GM13977 (cell line): ENCODE measurements at places on chromosomes 6 and 20.

GRCh38 chr20:33733654-33734576 lies 2.1 kb downstream of the ZNF341 start:
- no peak for DNase-seq

GRCh38 chr6:52363228-52363867 lies 1.4 kb downstream of the PAQR8 start:
- no peak for DNase-seq

DNA sequence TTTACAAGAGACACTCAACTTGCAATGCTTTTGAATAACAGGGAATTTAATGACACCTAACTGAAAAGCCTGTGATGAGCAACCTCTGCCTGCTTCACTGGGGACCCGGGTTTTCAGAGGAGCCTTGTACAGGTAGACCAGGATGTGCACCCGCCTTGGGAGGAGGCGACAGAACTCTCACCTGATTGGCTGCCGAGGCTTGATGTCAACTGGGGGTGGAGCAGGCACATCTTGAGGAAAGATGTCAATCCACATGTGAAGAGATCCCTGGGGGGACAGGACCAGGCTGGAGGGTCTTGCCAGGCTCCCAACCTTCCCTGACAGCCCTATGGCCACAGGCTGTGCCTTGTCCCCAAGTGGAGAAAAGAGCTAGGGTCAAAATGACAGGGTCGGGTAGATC lies 19.8 kb downstream of the ERGIC3 start:
- no peak for DNase-seq

- no peak for DNase-seq
Measured at GRCh38 chr6:15949982-15950381, 178.9 kb upstream of the MYLIP start.

- DNase-seq = no peak
Measured at GRCh38 chr6:7271205-7271534, 41.8 kb downstream of the SSR1 start.

- DNase-seq = no peak
Measured at GRCh38 chr20:48632825-48633619, 194.8 kb downstream of the PREX1 start.

GRCh38 chr6:122180132-122180531 lies 219.3 kb upstream of the HSF2 start:
- DNase-seq = no peak

GRCh38 chr20:3088031-3088430 lies 3.5 kb upstream of the AVP start:
- DNase-seq = no peak

GRCh38 chr6:21953831-21954801 lies 342.7 kb downstream of the PRL start:
- DNase-seq = no peak

- no peak for DNase-seq
Measured at GRCh38 chr20:38779247-38780097, 26.0 kb upstream of the PPP1R16B start.

DNA sequence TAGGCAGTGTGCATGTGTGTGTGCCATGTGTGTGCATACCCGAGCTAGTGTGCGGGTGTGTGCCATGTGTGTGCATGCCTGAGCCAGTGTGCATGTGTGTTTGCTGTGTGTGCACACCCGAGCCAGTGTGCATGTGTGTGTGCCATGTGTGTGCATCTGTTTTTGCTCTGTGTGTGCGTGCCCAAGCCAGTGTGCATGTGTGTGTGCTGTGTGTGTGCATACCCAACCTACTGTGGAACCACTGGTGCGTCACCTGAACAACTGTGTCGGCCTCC lies 5.7 kb downstream of the RBBP8NL start:
- DNase-seq = no peak

DNA sequence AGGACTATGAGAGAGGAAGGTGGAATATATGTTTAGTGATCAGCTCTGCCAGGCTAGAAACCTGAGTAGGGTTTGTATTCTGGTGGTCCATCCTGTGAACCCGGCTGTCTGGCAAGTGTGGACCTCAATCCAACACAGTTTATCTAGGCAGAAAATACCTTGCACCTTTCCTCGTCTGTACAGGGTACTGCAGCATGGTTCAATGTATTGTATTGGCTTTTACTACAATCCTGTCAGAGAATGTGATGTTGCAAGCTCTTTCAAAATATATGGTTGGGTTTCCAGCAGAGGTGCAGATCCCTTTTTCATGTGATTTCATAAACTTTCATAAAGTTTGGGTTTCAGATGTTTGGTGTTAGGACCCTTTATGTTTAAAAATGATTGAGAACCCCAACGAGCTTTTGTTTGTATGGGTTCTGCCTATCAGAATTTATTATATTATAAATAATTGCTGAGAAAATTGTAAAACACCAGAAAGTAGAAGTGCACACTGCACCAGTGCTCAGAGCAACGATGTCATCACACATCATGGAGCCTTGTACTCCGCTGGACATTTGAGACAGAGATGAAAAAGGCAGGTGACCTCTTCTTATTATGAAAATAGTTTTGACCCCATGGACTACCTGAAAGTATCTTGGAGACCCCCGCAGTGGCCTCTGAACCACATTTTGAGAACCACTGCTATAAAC lies 106.6 kb downstream of the RTN4IP1 start:
- DNase-seq = no peak

GRCh38 chr6:124796464-124796970 lies 165.7 kb upstream of the RNF217 start:
- DNase-seq = no peak

GRCh38 chr6:158573542-158573931 lies 13.6 kb downstream of the TMEM181 start:
- no peak for DNase-seq

GRCh38 chr6:142728910-142729481 lies 216.0 kb downstream of the HIVEP2 start:
- DNase-seq = no peak

- DNase-seq = no peak
Measured at GRCh38 chr20:38123021-38123587, 42.0 kb downstream of the TGM2 start.

GRCh38 chr6:105934708-105935107 lies 151.4 kb upstream of the PRDM1 start:
- DNase-seq = no peak

GRCh38 chr6:103675807-103676406 lies 1183.8 kb downstream of the HACE1 start:
- no peak for DNase-seq

GRCh38 chr6:69768664-69769063 lies 28.1 kb downstream of the LMBRD1 start:
- DNase-seq = no peak

- no peak for DNase-seq
Measured at GRCh38 chr6:7617801-7618764, 28.1 kb downstream of the SNRNP48 start.

DNA sequence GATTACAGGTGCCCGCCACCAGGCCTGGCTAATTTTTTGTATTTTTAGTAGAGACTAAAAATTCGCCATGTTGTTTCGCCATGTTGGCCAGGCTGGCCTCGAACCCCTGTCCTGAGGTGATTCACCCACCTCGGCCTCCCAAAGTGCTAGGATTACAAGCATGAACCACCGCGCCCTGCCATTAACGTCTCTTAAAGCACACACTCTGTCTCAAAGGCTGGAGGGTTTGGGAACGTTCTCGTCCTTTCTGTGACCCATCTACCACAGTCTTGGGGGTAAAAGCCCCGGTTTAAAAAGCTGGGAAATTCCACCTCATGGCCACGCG lies 57.8 kb upstream of the ARID1B start:
- DNase-seq = no peak

- DNase-seq = no peak
Measured at GRCh38 chr20:57471496-57472372, 53.2 kb downstream of the CTCFL start.

DNA sequence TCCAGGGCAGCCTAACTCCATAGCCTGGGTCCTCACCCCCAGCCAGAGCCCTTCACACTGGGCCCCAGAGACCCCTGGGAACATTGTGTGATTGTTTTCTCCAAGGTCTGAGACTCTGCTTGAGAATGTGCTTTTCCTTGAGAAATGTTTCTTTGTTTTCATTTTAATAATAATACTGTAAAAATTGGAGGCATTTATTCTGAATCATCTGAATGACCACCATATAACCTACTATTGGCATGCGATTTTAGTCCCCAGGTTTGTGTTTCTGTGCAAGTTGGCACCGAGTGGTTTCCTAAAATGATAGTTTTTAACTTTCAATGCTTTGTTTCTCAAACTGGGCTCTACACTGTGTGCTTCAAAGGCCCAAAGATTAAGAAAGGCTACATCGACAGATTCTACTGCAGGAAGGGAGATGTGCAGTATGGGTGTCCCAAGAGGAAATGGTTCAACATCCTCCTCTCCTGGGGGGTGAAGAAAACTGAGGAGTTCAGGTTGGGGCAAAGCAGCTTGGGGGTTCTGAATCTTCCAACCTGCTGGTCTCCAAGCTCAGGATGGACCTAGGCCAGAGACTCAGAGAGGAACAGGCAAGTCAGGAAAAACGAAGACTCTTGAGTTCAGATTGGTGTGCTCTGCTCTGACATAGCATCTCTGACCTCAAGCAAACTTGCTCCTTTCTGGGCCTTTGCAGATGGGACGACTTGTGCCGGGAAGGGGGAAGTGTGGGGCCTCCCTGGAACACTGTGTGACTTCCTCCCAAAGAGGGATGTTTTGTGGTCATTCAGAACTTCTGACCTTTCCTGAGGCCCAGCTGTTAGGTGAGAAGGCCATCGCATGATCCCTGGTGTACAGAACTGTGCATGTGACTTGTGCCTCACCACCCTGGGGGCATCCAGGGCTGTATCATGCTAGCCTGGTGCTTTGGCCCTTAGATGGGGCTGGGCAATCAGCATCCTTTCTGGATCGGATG lies 31.0 kb downstream of the DAAM2 start:
- no peak for DNase-seq

DNA sequence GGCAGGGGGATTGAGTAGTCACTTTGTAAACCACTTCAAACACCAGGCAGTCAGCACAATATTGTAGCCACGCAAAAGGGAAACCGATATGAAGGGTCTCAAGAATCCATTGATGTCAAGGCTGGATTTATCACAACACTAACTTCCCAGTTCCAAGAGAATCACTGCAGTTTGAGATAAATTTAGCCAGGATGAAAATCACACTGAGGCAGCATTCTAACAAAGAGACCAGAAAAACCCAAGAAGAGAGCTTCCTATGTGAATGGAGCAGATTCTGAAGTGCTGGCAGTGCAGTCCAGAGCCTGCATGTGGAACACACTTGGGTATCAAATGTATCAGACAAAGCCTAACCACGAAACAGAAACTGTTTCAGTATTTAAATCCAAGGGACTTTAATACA lies 84.6 kb downstream of the KIF16B start:
- no peak for DNase-seq

- DNase-seq = no peak
Measured at GRCh38 chr20:44990425-44990824, 24.1 kb downstream of the STK4 start.

DNA sequence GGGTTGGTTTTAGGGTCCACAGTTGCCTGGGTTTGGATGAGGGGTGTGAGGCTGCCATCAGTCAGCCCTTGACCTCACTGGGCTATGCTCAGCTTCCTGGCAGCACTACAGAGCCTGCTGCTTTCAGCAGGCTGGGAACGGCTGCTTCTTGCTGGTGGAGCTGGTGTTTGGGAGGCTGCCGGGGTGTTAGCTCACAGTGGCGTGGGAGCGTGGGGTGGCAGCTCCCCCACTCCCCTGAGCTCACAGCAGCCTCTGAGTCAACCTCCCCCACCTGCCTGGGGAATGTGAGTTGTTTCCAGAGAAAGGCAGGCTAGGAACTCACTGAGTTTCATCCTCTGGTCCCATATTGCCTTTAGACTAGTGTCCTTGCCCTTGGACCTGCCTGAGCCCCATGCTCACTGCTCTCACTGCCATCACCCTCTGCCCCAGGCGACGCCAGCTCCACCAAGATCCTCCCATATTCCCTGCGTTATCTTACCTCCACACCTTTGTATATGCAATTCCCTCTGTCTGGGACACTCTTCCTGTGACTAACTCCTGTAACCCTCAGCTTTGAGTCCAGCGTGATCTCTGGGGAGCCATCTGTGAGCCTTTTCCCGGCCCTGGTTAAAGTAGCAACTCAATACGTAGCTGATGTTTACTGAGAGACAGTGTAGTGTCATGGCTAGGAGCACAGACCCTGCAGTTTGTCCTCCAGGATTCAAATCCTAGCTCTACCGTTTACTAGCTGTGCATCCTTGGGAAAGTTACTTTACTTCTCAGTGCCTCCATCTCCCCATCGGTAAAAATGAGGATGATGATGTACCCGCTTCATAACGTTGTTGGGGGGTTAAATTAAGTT lies 34.8 kb downstream of the PPP1R16B start:
- no peak for DNase-seq

DNA sequence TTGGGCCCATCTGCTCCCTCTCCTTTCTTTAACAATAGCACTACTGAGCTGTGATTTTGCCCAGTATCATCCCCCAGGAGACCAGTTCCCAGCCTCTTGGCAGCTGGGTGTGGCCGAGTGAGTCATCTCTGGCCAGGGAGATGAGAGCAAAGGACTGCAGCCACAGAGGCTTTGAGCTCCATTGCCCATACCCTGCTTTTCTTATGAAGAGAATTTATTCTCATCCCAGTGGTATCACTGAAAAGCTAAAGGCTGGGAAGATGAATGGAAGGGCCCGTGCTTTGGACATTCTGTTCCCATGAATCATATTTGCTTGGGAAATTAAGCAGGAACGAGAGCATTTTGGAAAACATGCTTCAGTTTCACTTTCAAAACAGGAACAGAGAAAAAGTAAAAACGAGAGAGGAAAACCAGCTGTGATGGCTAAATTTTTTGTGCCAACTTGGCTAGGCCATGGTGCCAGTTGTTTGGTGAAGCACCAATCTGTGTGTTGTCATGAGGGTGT lies 14.9 kb downstream of the CST3 start:
- DNase-seq = no peak

DNA sequence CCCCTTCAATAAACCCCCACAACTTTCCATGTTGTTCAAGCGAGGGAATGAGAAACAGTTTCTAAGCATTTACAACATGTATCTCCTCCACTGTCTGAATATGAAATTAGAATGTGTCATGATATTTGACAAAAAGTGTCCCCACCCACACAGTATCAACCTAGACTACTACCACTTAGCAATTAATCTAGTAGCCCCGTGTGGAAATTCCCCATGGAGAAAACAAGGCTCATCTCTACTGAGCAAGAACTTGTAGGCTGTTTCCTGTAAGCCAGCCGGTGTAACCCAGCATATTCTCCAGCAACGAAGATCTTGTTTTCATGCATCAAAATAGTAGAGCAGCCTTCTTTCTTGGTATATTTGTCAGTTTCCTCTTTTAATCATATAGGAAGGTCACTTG lies 115.0 kb downstream of the IRF4 start:
- DNase-seq = peak; percentile 60

DNA sequence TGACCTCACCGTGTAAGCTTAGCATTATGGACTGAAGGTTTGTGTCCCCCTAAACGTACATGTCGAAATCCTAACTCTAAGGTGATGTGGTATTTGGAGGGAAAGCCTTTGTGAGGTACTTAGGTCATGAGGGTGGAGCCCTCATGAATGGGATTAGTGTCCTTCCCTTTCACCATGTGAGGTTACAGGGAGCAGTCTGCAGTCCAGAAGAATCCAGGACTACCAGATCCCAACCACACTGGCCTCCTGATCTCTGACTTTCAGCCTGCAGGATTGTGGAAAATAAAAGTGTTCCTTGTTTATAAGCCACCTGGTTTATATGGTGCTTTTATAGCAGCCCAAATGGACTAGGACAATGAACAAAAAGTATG lies 73.4 kb downstream of the ZBTB2 start:
- no peak for DNase-seq

- peak; percentile 19 for DNase-seq
Measured at GRCh38 chr6:38493931-38494547, 145.7 kb downstream of the BTBD9 start.
